ENCODE measurements at places on chromosomes 1 and 21. TPM values are rescaled to one million over a fixed set of nuclear protein-coding genes. Genes with fewer than 3 reads are reported as not detected.

SPRR5 gene
- not detected for total RNA-seq

MMP23B gene
- 72.6 TPM for total RNA-seq

FAM72D gene
- total RNA-seq: not detected

NUP210L gene
- total RNA-seq: not detected

MAST2 gene
- 129 TPM for total RNA-seq

GNG12 gene
- total RNA-seq: 32.4 TPM

LDLRAD1 gene
- total RNA-seq: not detected

FASLG gene
- total RNA-seq: 0.11 TPM

LHX8 gene
- not detected for total RNA-seq

PRAMEF26 gene
- total RNA-seq: not detected

IQCC gene
- total RNA-seq: 1.1 TPM

PTCH2 gene
- total RNA-seq: 0.41 TPM

AGPAT3 gene
- total RNA-seq: 110 TPM

AADACL3 gene
- total RNA-seq: not detected

LRRC53 gene
- not detected for total RNA-seq

VSIG8 gene
- total RNA-seq: not detected

CA14 gene
- total RNA-seq: 3.5 TPM

SMCP gene
- total RNA-seq: not detected

HMGCS2 gene
- 20.3 TPM for total RNA-seq

OR14A2 gene
- total RNA-seq: not detected

Measured in heart right ventricle (tissue), 16 donors.